ENCODE measurements at places on chromosomes 1 and 21.
A peak's percentile ranks its signal among the peaks of the same experiment; 100 is the strongest.

DNA sequence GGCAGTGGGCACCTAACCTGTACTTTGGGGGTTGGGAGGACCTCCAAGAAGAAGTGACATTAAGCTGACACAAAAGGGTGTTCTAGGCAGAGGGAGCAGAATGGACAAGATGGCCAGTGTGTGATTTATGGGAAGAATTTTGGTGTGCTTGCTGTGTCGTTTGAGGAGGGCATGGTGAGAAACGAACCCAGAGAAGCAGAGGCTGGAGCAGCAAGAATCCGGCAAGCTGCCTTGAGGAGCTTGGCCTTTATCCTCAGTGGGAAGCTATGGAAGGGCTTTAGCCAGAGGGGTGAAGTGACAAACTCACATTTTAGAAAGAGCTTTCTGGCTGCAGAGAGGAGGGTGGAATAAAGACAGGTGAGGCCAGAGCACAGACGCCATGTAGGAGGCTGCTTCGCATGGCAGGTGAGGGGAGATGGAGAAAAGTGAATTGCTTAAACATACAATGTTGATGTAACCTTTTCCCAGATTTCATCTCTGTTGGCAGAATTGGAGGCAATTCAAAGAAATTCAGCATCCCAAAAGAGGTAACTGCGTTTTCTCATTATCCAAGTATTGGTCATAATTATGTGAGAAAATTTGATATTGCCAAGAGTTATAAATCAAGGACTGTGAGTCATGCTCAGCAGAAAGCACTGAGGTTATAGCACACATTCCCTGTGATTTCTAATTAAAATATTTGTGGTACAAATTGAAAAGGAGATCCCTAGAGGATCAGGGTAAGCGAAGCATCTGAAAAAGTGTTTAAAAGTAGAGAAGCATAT is 26.5 kb downstream of the TRIM45 start:
- DNase-seq = no peak

GRCh38 chr21:24205319-24205718 is 1402.0 kb downstream of the MRPL39 start:
- no peak for DNase-seq

- DNase-seq = no peak
Measured at GRCh38 chr1:205626216-205626615, 5.6 kb downstream of the ELK4 start.

GRCh38 chr1:233933339-233933738 is 28.9 kb downstream of the SLC35F3 start:
- DNase-seq = no peak

DNA sequence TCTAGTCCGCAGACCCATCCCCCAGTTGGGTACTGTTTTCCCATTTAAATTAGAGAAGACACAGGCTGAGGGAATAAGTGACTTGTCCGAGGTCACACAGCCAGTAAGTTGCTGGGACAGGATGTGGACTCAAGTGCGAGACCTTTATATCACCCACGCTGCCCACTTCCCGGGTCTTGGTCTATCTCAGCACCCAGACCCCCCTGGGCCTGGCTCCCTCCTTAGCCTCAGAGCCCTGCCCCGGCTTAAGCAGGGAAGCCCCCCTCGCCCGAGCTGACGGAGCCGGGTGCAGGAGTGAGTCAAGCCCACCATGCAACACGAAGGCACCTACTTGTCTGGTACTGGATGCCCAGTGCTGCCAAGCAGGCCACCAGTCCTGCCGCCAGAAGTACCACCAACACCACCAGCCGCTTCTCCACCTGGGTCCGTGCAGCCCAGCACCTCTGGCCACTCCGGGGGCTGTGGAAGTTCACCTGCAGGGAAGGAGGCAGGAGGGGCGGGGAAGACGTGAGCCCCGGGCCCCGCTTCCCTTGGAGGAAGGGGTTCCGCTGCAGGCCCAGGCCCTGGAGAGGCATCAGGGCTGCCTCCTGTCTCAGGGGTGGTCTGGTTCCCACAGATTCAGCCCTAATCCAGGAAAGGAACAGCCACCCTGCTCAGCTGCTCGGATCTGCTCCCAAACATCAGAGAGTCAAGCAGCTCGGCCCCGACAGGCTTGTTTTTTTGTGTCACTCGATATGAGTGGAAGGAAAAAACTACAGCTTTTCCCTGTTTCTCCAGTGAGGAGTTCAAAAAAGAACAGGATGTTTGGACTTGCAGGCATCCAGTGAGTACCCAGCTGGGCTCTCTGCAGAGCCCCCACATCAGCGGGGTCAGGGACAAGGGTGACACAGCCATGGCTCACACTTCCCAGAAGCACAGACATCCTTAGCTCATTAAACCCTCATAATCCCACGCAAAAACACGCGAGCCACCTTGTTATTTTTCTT is 11.1 kb downstream of the ECE1 start:
- DNase-seq = no peak

DNA sequence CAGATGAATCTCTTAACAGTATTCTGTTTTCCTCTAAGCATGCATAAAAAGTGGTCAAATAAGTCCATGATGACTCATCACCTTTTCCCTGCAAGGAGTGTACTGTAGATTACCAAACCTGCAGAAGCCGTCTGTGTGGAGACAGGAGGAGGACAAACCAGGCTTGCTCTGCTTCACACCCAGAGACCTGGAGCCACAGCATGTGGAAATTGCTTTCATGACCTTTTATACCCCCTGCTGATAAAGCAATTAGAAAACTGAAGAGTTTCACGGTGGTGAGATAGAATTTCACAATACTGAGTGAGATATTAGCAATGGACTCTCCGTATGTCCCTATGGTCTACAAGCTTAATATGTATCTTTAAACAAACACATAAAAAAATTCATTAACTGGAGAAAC is 9.4 kb downstream of the CORT start:
- DNase-seq = peak; percentile 20

GRCh38 chr1:165235777-165236291 is 120.7 kb downstream of the LMX1A start:
- no peak for DNase-seq
